Chondrocyte (in vitro differentiated cells): ENCODE measurements at places on chromosomes 16 and 17. TPM values are rescaled to one million over a fixed set of nuclear protein-coding genes. Genes with fewer than 3 reads are reported as not detected.

The PNMT gene
- 0.22 to 2.7 TPM (median 0.46 TPM) in 3 replicates for total RNA-seq

DNA sequence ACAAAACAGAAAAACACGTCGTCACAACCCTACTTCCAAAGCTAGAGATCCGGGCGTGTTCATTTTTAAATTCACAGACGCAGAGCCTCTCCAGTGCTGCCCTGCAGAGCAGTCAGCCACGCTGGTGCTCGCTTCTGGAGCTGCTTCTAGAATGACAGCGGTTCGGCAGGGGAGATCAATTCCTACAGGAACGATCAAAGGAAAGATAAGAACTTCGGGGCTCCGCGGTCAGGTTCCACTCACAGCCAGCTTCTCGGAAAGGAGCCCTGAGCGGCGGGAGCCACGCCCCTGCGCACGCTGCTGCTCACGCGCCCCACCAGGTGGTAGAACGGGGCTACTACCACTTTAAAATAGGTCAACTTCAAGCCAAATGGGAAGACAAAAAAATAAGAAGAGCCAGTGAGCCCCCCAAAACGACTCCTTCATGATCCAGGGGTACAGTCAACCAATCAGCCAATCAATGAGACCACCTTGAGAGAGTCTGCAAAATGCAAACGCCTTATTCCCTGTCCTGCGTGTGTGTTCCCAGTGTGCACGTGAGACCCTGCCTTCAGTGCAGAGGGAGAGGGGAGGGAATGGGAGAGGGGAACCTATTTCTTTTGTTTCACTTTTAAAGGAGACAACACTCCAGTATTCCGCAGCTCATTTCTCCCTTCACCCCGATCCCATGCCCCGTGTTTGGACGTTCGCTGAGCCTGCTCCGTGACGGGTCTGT lies 209.7 kb downstream of the RBFOX3 start:
- DNase-seq: no peak

DNA sequence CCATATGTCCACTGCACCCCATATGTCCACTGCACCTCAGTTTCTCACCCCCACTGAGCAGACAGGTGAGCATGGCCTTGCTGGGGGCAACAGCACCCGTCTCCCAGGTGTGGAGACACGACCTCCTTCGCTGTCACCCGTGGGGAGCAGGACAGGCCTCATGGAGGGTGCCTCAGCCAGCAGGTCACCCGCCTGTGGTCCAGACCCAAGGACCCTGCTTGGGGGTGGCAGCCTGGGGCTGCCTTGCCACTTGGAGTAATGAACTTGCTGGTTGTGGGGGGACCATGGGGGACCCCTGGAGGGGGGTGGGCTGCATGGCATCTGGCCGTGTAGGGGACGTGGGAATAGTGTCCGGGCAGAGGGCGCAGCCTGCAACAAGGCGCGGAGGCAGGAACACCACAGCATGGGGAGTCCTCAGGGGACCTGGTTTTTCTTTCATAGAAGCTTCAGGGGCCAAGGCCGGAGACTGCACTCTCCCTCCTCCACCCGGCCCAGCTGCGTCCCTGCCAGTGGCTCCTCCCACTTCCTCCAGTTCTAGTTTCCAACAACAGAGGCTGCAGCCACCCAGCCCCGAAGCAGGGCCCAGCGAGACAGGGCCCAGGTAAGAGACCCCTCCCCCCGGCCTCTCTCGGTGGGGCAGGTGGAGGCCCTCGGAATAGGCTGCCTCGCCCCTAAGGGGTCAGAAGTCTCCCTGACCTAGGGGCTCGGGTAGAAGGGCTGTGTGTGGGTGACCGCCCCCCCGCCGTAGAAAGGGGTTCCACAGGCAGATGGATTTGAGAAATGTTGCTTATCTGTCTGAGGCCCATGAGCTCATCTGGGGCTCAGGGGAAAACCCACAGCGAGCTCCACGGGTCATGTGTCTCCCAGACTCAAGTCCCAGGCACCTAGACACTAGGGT lies at the start of gene NHLRC4:
Gene NHLRC4, plus strand, starts transcription at position 531 of the 898 bp plus-strand sequence. CDS start 1,043 bp downstream, outside the sequence.
- DNase-seq: no peak

DNA sequence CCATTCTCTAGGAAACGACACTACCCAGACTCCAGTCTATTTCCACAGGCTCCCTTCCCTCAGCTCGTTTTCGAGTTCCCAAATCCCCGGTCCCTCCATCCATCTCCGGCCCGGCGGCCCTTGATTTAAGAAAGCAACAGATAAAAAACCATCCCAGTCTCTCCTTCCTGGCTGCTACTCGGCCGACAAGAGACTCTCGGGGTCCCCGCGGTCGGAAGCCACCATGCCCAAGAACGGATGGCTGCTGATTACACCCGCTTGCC lies 182 bp downstream of the RPL26 start:
- DNase-seq: no peak

- peak; percentile 75 for DNase-seq
Measured at GRCh38 chr17:74757931-74758847, 9.8 kb downstream of the NHERF1 start.

GRCh38 chr16:50719401-50720337 lies 22.2 kb upstream of the CYLD start:
- DNase-seq: no peak

GRCh38 chr17:10089196-10089804 lies 109.1 kb downstream of the GAS7 start:
- DNase-seq: no peak

- no peak for DNase-seq
Measured at GRCh38 chr16:78982096-78982744, 618.3 kb downstream of the MAF start.

DNA sequence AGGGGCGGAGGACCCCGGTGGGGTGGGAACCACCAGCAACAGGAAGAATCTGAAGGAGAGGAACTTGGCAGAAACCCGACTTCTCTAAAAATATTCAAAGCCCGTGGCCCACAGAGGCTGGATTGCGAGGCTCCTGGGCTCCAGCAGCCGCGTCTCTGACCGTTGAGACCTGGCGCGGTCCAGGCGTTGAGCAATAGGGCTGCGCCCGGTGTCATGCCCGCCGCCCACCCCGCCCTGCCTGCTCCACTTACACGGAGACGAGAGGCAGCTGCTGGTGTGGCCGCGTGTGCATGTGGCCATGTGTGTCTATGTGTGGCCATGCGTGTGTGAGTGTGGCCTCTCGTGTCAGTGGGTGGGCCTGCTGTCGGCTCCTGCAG lies 83.6 kb downstream of the IRF8 start:
- DNase-seq: no peak

The ADGRG3 gene
- not detected in 3 replicates for total RNA-seq

The SRCIN1 gene
- 0.30 to 0.51 TPM in 2 of 3 replicates, not detected in the other for total RNA-seq

DNA sequence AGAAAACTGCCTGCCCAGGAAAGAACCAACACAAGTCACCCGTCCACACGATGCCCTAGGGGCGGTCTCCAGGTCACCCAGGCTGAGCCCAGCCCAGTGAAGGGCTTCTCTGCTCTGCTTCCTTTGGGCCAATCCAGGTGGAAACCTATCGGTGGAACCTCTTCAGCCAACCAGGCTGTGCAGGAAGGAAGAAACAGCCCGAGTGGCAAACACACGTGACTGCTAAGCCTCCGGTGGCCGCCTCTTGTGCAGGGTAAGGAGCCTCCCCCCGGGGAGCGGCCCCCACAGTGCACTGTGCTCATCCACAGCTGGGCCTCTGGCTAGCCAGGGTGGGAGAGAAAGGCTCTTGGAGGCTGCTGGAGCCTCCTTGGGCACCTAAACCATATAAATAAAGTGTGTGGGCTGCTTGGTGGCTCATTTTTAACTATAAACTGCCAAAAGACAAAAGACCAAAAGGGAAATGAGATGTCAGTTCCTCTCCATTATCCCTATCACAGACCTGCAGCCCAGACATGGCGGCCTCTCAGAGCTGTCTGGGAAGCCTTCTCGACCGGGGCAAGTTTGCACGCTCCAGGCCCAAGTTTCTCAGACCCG lies 2.4 kb downstream of the RTN4RL1 start:
- DNase-seq: no peak

The HOXB3 gene
- total RNA-seq: 0.18 to 0.57 TPM in 2 of 3 replicates, not detected in the other

DNA sequence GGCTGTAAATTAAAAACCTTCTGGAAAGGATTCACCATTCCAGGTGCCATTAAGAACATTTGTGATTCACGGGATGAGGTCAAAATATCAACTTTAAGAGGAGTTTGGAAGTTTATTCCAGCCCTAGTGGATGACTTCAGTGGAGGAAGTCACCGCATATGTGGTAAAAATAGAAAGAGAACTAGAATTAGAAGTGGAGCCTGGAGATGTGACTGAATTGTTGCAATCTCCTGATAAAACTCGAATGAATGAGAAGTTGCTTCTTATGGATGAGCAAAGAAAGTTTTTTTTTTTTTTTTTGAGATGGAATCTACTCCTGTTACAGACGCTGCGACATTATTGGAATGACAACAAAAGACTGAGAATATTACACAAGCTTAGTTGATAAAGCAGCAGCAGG lies 26.7 kb downstream of the CCL4 start:
- no peak for DNase-seq

GRCh38 chr16:4414187-4414917 lies 2.0 kb downstream of the CORO7 start:
- no peak for DNase-seq

DNA sequence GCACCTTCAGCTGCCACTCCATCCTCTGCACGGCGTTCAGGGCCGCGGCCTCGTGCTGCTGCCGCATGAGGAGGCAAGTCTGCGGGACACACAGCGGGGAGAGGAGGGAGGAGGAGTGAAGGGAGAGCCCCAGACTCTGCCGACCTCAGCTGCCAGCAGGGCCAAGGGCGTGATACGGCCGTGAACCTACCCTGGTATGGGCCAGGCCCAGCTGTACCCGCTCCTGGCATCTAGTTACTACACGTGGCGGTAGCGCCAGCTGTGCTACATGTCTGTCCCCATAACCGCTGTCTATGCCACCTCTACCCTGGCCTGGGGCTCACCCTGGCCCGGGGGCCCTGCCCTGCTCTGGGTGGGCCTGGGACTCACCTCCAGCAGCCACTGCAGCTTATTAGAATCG lies 51.1 kb downstream of the ZNF778 start:
- DNase-seq: no peak

DNA sequence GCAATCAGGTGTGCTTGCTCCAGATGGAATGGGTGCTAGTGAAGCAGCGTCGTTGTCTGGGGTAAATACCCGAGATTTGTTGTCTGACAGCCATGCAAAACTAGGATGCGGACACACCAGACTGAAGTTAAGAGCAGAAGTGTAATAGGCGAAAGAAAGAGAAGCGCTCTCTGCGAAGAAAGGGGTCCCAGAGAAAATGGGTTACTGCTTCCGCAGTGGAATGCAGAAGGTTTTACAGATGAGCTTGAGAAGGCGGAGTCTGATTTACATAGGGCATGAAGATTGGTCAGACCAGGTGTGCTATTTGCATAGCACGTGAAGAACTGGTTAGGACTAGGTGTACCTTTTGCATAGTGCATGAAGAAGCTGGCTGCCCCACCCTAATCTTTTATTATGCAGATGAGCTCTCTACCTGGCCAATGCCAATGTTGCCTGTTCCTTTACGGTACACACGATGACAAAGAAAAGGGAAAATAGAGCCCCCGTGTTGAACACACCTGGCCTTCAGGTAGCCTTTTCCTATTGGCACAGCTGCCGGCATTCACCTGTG lies 32.0 kb upstream of the SNN start:
- DNase-seq: no peak

DNA sequence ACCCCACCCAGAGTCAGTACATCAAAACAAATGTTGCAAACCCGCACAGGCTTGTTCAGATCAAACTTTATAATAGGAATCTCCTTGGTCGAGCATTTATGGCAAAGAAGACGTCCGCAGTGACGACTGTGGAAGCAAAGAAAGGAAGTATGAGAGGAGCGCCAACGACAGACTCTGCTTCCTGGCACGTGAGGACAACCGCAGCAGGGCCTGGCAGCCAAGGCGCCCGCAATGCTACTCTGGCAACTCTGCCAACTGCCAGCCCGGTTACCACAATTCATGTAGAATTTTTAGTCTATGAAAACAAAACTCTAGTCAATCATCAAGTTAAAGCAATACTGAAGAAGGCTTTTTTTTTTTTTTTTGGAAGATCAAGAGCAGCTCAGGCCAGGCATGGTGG lies 24.8 kb downstream of the CYB5D2 start:
- peak; percentile 39 for DNase-seq

The HID1 gene
- 4.7 to 7.7 TPM (median 5.2 TPM) in 3 replicates for total RNA-seq
